ENCODE measurements at places on chromosomes 5 and 9.

DNA sequence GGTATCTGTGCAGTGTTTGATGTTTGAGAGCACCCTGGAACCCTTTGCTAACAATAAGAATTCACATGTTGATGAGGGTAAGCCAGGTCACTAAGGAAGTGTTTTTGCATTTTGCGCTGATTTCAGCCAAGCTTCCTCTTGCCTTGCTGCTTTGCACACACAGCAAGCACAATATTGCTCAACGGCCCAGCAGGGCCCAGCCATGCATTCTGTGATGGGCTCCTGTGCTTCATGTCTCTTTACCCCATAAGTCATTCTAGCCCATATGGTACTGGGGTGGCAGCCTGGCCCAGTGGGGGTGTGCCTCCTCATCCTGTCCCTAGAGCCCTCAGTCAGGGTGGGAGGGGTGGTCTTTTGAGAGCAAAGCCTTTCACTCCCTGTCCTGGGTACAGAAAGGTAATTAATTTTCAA lies 481.3 kb downstream of the GADD45G start:
- DNase-seq: no peak

- DNase-seq: no peak
Measured at GRCh38 chr9:107949061-107949460, 459.5 kb upstream of the KLF4 start.

- no peak for DNase-seq
Measured at GRCh38 chr9:127999461-127999860, 18.7 kb upstream of the EEIG1 start.

GRCh38 chr9:79430619-79431018 lies 141.1 kb upstream of the TLE4 start:
- no peak for DNase-seq

GRCh38 chr9:38003230-38003629 lies 65.8 kb downstream of the SHB start:
- DNase-seq: no peak
